ENCODE measurements at places on chromosomes 12 and 14.

- H3K4me1 ChIP-seq, result peaks cover 3% of the 10 kb centered on the region
- H3K4me3 ChIP-seq, result no peak overlapping the region
- H3K27me3 ChIP-seq, result no peaks in the 10 kb centered on the region
These were observed 15.3 kb upstream of the DGLUCY start for GRCh38 chr14:91098591-91098990.

- peaks cover 4% of the 10 kb centered on the region for H3K36me3 ChIP-seq
- DNase-seq, result peak; percentile 92
These were observed at the start of gene PRKAB1 for GRCh38 chr12:119667577-119668323. TSS of gene PRKAB1 (plus strand) at chr12:119668133. CDS start at chr12:119668245, 112 bp downstream.

DNA sequence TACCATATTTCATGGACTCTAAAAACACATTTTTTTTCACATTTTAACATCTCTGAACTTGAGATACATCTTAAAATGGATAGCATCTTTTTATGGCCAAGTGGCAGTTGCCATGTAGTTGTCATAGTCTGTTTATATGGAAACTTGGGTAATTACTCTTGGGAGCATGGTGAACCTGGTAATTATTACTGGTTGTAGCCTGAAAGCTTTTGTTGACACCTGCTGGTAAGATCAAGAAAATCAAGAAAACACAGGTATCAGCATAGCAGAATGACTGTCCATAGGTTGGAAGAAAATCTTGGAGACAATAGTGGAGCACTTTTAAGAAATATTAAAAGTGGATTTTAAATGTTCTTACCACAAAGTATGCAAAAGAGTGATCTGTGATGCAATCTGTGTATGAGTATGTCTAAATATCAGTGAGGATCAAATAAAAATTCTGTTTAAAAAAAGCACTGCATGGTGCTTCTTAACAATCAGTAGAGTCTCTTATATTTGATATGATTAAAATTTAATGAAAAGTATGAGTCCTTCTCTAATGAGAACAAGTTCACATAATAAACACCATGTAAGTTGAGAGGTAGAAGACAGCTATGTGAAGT is 44.2 kb downstream of the TTC8 start:
- no peaks in the 10 kb centered on the region for H3K27me3 ChIP-seq
- no peak overlapping the region for H3K4me3 ChIP-seq
- no peaks in the 10 kb centered on the region for H3K4me1 ChIP-seq
- peaks cover 5% of the 10 kb centered on the region for H3K36me3 ChIP-seq

DNA sequence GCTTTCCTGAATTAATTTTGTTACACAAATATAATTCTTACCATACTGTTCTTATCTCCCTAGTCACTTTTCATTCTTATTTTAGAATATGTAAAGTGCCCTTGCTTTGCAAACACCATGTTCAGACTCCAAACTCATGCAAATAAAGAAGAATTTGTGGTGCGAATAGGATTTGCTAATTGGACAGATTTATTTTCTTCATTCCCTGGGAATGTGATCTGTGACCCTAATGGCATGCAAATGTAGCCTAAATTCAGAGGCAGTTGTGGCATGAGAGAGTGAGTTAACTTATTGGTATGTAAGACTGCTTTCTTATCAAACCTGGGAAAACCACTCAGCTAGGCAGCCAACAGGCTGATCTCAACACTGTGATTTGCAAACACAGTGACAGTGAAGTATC is 10.0 kb downstream of the CAPZA3 start:
- no peaks in the 10 kb centered on the region for H3K27me3 ChIP-seq
- no peak overlapping the region for H3K4me3 ChIP-seq
- DNase-seq, result no peak
- H3K36me3 ChIP-seq, result no peaks in the 10 kb centered on the region

DNA sequence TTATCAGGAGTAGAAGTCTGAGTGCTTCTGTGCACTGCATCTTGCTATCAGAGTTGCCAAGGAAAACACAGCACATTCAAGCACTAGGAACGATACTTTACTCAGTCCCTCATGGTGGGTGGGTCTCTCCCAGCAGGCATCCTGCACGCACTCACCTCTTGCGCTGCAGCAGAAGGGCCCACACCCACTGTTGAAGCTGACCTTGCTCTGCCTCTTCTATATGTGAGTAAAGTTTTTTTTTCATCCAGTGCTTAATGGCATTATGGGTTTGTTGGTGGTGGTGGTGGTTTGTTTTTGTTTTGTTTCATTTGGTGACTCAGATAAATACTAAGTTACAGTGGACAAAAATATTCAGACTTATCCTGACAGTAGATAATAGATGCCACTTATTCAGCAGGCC is 348.5 kb downstream of the EGLN3 start:
- H3K36me3 ChIP-seq, result no peaks in the 10 kb centered on the region
- H3K27ac ChIP-seq, result no peak overlapping the region
- H3K27me3 ChIP-seq, result peaks cover 28% of the 10 kb centered on the region
- DNase-seq, result no peak
- H3K4me1 ChIP-seq, result no peaks in the 10 kb centered on the region

GRCh38 chr14:77260631-77261030 is 10.4 kb downstream of the NGB start:
- H3K27me3 ChIP-seq, result peaks cover 61% of the 10 kb centered on the region
- H3K36me3 ChIP-seq, result peaks cover 2% of the 10 kb centered on the region
- peaks cover 10% of the 10 kb centered on the region for H3K4me1 ChIP-seq
- no peak for DNase-seq

DNA sequence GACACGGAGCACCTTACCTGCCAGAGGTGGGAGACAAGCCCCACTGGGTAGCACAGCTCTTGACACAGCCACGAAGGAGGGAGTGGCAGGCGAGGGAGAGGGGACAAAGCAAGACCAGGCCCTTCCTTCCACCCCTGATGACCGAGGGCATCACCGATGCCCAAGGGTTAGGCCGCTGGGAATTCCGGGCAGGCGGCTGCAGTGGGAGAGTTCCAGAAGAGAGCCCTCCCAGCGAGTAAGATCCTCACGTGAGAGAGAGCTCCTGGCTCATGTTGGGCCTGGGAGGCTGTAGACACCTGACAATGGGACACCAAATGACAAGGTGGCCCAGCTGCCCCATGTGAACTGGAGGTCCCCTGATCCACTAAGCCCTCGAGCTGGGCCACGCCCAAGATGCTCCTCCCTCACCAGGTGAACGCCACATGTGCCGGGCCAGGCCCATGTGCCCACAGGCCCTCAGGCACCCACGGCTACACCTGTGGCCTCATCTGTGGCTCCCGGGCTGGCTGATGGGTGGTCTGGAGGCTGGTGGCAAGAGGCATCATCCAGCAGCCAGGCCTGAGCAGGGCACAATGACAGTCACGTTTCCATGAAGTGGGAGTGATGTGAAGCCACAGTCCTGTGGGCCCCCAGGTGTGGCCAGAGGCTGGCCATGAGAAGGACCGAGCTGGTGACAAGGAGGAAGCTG is 32.1 kb upstream of the C14orf180 start:
- peaks cover 55% of the 10 kb centered on the region for H3K27me3 ChIP-seq
- no peak overlapping the region for H3K4me3 ChIP-seq
- H3K36me3 ChIP-seq, result peaks cover 3% of the 10 kb centered on the region
- H3K4me1 ChIP-seq, result peaks cover 3% of the 10 kb centered on the region

GRCh38 chr14:94659256-94659655 is 47.1 kb downstream of the SERPINA3 start:
- no peak overlapping the region for H3K27ac ChIP-seq
- H3K4me3 ChIP-seq, result no peak overlapping the region
- peaks cover 18% of the 10 kb centered on the region for H3K27me3 ChIP-seq

GRCh38 chr12:21526721-21527345 is 737 bp downstream of the SPX start:
- H3K27ac ChIP-seq, result no peak overlapping the region
- peak overlapping the region; percentile 85 for H3K4me3 ChIP-seq
- peaks cover 6% of the 10 kb centered on the region for H3K36me3 ChIP-seq
- H3K4me1 ChIP-seq, result peaks cover 6% of the 10 kb centered on the region

DNA sequence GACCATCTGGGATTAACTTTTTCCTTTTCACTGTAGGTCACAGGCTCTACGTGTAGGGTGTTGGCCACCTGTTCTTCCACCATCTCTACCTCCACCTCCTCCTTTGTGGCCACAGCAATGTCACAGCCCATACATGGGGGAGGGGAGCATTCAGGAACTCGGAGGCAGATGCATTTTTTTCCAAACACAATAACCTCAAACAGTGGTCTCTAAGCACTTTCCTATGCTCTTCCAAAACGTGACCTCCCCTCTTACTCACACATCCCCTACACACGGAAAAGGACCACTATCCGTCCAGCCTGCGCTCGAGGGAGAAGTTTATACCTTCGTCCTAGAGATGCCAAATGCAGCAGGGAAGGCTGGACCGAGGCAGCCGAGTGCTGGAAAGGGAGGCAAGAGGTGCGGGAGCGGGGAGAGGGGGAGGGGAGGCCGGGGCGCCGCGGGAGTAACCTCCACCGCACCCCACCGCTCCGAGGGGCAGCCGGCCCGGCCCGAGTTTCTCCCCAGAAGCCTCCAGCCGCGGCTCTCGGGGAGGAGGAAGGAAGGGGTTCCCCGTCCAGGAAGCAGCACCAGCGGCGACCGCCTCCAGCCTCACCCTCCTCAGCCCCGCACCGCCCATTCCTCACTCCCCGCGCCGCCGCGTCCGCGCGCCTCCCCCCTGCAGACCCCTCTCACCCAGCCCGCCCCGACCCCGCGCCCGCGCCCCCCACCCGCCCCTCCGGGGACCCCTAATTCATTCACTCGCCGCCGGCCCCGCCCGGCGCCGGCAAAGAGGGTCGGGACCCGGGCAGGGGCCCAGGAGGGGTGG is 594 bp downstream of the KRAS start:
- peak overlapping the region; percentile 86 for H3K27ac ChIP-seq
- peaks cover 2% of the 10 kb centered on the region for H3K36me3 ChIP-seq
- H3K4me1 ChIP-seq, result peaks cover 29% of the 10 kb centered on the region
- H3K4me3 ChIP-seq, result peak overlapping the region; percentile 96
- DNase-seq, result peak; percentile 35

- H3K36me3 ChIP-seq, result peaks cover 6% of the 10 kb centered on the region
- no peak for DNase-seq
- H3K27ac ChIP-seq, result no peak overlapping the region
- H3K27me3 ChIP-seq, result no peaks in the 10 kb centered on the region
These were observed 37.6 kb upstream of the BICD1 start for GRCh38 chr12:32069071-32069470.

DNA sequence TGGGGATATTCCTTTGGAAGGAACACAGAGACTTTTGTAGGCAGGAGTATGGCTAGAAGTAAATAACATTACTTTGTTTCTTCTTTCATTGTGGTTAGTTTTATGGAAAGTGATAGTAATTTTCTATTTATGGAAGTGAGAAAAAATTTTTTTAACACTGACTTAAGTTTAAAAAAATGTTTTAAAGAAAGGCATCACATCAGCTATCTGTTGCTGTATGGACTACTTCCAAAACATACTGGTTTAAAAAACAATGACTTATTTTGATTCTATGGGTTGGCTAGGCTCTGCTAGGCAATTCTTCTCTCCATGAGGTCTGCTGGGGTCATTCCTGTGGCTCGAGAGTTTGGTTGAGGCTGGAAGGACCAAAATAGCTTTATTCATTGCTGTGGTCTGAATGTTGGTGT is 31.7 kb upstream of the SLC38A2 start:
- peaks cover 10% of the 10 kb centered on the region for H3K4me1 ChIP-seq
- no peak for DNase-seq
- H3K27ac ChIP-seq, result no peak overlapping the region
- H3K36me3 ChIP-seq, result no peaks in the 10 kb centered on the region
- H3K4me3 ChIP-seq, result no peak overlapping the region

- H3K4me1 ChIP-seq, result no peaks in the 10 kb centered on the region
- H3K4me3 ChIP-seq, result no peak overlapping the region
- no peak overlapping the region for H3K27ac ChIP-seq
- no peaks in the 10 kb centered on the region for H3K27me3 ChIP-seq
- DNase-seq, result no peak
These were observed 97.3 kb downstream of the DERA start for GRCh38 chr12:16008421-16008824.

DNA sequence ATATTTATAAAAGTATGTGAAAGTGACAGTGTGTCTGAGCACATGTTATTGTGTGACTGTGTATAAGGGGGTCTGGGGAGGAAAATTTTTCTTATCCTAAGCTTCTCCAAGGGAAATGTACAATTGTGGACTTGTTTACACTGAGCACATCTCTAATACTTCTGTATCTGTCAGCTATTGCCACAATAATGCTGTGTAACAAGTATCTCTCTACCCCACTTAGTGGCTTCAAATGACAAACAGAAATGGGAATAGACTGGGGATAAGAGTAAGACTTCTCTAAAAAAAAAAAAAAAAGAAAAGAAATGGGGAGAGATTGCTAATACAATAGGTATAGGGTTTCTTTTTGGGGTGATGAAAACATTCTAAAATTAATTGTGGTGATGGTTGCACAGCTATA is 44.3 kb upstream of the CCDC63 start:
- H3K36me3 ChIP-seq, result no peaks in the 10 kb centered on the region
- no peak overlapping the region for H3K27ac ChIP-seq
- DNase-seq, result no peak
- no peak overlapping the region for H3K4me3 ChIP-seq
- peaks cover 3% of the 10 kb centered on the region for H3K4me1 ChIP-seq
- no peaks in the 10 kb centered on the region for H3K27me3 ChIP-seq

GRCh38 chr12:102484428-102484958 is 4.1 kb upstream of the IGF1 start:
- peaks cover 22% of the 10 kb centered on the region for H3K27me3 ChIP-seq
- H3K4me1 ChIP-seq, result peaks cover 3% of the 10 kb centered on the region
- peak overlapping the region; percentile 47 for H3K27ac ChIP-seq
- H3K4me3 ChIP-seq, result peak overlapping the region; percentile 50

DNA sequence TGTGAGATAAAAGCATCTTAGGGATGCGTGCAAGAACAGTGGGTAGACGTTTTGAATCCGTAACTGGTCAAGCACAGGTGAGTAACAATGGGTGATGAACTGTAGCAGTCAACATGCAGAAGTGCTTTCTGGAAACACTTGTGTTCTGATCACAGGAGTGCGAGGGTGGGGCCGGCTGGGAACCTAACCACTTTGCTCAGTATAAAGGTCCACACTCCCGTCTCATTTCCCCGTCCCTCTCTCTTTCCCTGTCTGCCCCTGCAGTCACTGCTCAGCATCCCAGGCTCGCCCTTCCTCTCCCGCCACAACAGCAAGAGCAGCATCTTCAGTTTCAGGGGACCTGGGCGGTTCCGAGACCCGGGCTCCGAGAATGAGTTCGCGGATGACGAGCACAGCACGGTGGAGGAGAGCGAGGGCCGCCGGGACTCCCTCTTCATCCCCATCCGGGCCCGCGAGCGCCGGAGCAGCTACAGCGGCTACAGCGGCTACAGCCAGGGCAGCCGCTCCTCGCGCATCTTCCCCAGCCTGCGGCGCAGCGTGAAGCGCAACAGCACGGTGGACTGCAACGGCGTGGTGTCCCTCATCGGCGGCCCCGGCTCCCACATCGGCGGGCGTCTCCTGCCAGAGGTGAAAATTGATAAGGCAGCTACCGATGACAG is 127.1 kb downstream of the FIGNL2 start:
- H3K36me3 ChIP-seq, result peaks cover 7% of the 10 kb centered on the region
- H3K4me1 ChIP-seq, result peaks cover 10% of the 10 kb centered on the region
- peak overlapping the region; percentile 55 for H3K4me3 ChIP-seq
- no peak overlapping the region for H3K27ac ChIP-seq
- peaks cover 41% of the 10 kb centered on the region for H3K27me3 ChIP-seq
- DNase-seq, result peak; percentile 12

DNA sequence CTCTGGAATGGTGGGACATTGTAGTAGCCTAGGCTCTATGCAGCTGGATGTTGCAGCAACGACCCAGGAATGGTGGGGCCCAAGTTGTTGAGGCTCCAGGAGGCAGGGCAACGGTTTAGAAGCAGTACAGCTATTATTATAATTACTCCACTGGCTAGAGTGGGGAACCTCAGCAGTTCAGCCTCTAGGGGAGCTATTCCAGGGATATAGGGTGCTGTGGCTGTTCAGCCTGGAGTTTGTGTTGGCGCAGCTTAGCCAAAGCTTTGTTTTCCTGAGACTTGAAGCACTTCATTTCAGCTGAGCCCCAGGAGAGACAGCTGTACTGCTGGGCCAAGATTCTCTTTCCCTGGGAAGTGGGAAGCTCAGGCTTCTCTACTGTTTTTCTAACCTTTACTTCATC is 1023.0 kb upstream of the ATXN7L3B start:
- DNase-seq, result no peak
- no peak overlapping the region for H3K27ac ChIP-seq
- H3K27me3 ChIP-seq, result no peaks in the 10 kb centered on the region
- no peaks in the 10 kb centered on the region for H3K4me1 ChIP-seq
